ENCODE measurements at places on chromosomes 3 and 15.

- DNase-seq: no peak
Measured at GRCh38 chr15:67154249-67154648, 88.8 kb downstream of the SMAD3 start.

DNA sequence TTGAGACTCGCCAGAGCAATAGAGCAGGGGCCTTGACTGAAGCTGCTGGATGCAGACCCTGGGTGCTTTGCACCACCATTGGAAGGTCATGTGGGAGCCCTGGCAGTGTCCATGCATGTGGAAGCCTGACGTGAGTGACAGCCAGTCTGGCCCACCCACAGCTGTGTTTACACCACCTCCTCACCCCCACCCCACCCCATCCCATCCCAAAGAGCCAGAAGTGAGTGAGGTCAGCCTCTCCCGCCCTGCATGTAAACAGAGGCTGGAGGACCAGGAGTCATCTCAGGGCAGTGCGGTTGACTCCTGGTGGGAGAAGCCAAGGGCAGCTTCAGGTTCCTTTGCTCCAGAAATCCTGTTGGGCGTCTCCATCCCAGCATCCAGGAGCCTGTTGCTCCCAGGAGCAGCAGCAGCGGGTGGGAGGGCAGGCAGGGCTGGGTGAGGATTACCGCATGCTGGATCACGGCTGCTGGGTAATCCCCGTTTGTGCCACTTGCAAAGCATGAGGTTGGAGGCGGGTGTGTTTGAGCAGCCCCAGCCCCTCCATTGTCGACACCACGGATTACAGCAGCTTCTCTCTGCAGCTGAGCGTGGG lies 44.6 kb downstream of the CORO2B start:
- DNase-seq: no peak

DNA sequence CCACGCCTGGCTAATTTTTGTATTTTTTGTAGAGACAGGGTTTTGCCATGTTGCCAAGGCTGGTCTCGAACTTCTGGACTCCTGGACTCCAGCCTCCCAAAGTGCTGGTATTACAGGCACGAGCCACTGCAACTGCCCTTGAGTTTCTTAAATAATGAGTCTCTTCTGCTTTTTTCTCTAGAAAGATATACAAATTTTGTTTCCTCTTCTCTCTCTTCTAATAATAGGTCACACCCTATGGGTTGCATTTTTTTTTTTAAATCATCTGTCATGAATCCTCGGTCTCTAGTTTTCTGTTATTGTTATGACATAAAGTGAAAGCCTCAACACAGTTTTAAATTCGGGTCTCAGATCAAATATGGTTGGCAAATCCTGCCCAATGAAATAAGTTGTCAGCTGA lies 111.2 kb downstream of the IL12A start:
- DNase-seq: no peak

DNA sequence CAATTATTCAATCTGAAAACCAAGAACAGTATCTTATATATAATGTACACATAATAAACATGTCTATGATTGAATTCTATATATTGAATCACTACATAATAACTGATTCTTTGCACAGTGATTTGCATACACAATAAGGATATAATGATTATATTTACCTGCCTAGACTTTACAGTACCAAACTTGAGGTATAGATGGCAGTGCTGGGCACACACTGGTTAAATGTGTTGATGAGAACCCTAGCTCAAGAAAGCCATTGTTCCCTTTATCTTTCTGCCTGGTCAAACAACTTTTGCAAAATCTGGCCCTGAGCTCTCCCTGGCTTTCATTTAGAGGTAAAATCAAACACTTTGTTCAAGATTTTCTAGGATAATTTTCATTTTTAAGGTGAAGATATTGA lies 697.7 kb downstream of the TUSC7 start:
- no peak for DNase-seq

GRCh38 chr15:75673426-75674235 lies 25.9 kb downstream of the SNX33 start:
- DNase-seq: no peak

Measured in stimulated activated CD4-positive, alpha-beta T cell treated with anti-CD3 and anti-CD28 coated beads, Interleukin-1b, Interleukin-23, amount 100 ng/mL, for 4 hours (primary cell).